ENCODE measurements at places on chromosomes 5 and 9. TPM values are rescaled to one million over a fixed set of nuclear protein-coding genes. Genes with fewer than 3 reads are reported as not detected.

SELENOP gene
- 489 TPM for total RNA-seq

DNA sequence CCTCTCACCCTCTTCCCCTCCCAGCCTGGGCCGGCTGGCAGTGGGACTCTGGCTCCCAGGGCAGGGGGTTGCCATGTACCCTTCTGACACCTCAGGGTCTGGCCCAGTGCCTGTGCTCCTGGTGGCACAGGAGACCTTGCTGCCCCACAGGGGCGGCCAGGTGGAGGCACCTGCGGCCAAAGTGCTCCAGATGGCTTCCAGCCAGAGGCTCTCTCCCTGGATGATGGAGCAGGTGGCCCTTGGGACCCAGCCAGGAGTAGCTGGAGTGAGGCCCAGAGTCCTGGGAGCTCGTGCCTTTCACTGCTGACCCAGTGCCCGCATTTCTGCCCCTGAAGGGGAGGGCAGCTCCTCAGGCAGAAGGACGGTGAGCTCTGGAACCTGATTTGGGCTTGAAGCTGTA is 87.3 kb downstream of the NTNG2 start:
- ATAC-seq = no peak

ZNF883 gene
- 0.85 TPM for total RNA-seq

PCDHA11 gene
- total RNA-seq = 0.85 TPM

DNA sequence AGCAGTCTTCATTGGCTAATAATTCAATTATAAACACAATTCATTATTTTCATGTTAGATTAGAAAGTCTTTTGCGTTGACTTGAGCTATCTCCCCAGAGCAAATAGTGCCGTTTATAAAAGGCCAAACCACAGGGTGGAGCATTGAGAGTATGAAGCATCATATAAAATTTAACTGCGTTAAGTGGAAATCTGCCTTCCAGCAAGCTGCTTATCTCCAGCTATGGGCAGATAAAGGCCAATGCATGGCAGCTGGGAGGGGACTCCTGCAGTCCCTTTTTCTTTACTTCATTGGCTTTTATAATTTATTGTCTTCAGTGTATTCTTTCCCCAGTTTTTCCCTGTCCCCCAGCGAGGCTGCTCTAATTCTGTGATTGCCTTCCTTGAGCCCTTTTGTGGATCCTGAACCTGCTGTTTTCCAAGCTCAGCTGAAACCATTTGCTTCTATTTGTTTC is 113.7 kb downstream of the TMEM232 start:
- no peak for ATAC-seq

- no peak for ATAC-seq
Observed at GRCh38 chr5:111337133-111337532, 112.9 kb downstream of the CAMK4 start.

GRCh38 chr9:97651646-97652045 is 18.0 kb downstream of the NCBP1 start:
- no peak for ATAC-seq

- ATAC-seq = no peak
Observed at GRCh38 chr5:159240301-159240870, 22.7 kb upstream of the UBLCP1 start.

- no peak for ATAC-seq
Observed at GRCh38 chr5:1547236-1547635, 23.5 kb upstream of the LPCAT1 start.

DNA sequence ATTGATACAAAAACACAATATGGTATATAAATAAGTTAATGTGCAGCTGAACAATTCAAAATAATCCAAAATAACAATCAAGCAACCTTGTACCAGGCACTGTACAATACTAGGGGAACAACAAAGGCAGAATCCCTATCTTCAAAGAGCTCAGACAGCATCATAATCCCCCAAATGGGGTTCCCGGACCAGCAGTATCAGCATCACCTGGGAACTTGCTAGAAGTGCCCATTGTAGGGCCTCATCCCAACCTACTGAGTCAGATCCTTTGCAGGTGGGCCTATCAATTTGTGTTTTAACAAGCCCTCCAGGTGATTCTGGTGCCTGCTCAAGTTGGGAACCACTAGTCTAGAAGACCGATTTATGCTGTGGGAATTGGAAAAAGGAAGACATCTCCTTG is 27.1 kb downstream of the SLIT3 start:
- no peak for ATAC-seq

DNA sequence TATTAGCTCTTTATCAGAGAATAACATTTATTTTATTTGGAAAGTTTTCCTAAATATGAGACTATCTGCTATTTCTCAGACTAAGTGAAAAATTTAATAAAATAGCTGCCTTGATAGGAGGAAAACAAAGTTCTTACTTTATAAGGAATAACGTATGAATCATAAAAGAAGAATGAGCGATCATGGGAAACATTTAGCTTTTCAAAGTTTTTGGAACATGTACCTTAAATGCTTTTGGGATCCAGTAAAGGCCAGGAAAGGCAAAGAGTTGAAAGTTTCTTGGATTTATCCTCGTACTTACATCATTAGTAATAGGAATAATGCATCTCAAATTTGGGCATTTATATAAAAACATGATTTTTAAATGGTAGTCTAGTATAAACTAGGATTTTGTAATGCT is 19.4 kb downstream of the OGN start:
- no peak for ATAC-seq

DNA sequence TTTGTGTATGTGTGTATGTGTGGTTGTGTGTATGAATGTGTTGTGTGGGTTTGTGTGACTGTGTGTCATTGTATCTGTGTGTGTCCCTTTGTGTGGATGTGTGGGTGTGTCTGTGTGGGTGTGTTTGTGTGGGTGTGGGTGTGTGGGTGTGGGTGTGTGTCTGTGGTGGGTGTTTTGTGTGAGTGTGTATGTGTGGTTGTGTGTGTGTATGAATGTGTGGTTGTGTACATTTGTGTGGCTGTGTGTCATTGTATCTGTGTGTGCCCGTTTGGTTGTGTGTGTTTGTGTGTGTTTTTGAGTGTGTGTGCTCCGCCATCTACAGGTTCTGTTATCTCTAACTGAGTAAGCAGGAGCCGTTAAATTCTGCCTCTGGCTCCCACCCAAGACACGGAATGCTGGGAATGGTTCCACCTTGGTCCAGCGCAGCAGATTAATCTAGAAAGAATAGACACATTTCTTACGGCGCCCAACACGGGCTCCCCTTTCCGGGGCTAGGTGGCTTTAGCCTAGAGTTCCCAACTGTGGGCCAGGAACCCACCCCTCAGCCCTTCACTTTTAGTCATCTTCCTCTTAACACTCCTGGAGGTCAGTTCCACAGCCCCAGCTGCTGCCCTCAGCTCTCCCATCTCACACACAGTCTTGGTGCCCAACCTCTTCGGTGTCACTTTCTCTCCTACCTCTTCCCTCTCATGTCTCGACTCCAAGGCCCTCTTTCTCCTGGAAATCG is 197.1 kb downstream of the TTLL11 start:
- peak; percentile 50 for ATAC-seq

FGFR4 gene
- 5.8 TPM for total RNA-seq

GRCh38 chr9:17927616-17928015 is 348.8 kb downstream of the SH3GL2 start:
- no peak for ATAC-seq

- peak; percentile 19 for ATAC-seq
Observed at GRCh38 chr5:134577022-134577795, 51.7 kb downstream of the JADE2 start.

GRCh38 chr5:139698490-139699146 is 50.5 kb downstream of the CXXC5 start:
- peak; percentile 52 for ATAC-seq

SPINK4 gene
- total RNA-seq = not detected

DNA sequence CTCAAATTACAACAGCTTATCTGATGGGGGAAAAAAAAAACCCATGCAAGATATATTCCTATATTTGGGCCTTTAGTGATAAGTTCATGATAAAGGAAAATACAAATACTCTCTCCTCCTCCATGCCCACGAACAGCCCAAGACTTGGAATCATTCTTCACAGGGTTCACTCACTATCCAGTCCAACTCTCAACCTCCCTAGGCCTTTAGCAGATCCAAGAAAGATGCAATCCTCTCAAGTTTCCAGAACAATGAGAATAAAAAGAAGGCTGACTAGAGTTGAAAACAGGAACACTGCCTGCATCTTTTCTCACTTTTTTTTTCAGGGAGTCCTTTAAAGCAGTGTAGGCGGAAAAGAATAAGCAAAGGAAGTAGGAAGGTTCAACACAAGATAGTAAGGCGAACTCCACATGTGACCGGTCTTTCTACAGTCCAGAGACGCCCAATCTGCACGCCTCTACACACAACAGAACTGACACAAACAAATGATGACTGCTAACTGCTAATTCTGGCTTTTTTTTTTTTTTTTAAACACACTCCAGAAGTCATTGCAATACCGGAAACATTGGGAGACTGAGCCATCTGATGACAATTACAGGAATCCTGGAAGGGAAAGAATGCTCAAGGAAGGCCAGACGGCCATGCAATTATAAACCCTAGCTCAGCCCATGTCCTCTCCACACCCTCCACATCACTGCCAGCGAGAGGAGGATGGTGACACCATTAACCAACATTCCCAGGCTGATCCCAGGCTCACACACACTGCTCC is 75.4 kb downstream of the BNC2 start:
- ATAC-seq = peak; percentile 95
